Activated CD8-positive, alpha-beta memory T cell treated with anti-CD3 and anti-CD28 coated beads, Interleukin-2, amount 10 ng/mL, durations not matched to agents 7 days and 5 days (primary cell): ENCODE measurements at places on chromosomes 7 and 10. TPM values are rescaled to one million over a fixed set of nuclear protein-coding genes. Genes with fewer than 3 reads are reported as not detected.

HTRA1 gene
- total RNA-seq: not detected

DNA sequence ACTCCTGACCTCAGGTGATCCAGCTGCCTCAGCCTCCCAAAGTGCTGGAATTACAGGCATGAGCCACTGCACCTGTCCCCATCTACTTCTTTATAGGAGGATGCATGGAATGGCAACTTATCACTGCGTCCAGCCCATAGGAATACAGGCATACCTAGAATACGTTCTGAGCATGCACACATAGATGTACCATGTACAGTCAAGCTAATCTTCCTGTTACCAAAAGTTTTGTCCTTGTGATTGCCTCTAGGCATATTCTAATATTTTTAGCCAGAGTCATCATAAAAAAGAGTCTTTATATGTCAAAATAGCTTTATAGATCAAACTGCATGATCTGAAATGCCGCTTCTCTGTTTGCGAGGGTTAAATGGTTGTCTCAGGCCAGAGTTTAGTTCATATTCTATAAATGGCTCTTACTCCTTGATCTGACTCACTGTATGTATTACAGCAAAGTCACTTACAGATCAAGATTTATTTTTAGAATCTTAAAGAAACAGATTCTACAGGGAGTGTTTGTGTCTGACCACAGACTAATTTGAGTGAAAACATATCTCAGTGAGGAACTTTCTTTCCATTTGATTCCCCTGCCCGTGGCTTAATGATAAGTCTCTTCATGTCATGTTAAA, 210.9 kb downstream of the CREB5 start:
- no peak for DNase-seq

GRCh38 chr10:34291466-34292193, 523.5 kb downstream of the PARD3 start:
- DNase-seq: no peak

DNA sequence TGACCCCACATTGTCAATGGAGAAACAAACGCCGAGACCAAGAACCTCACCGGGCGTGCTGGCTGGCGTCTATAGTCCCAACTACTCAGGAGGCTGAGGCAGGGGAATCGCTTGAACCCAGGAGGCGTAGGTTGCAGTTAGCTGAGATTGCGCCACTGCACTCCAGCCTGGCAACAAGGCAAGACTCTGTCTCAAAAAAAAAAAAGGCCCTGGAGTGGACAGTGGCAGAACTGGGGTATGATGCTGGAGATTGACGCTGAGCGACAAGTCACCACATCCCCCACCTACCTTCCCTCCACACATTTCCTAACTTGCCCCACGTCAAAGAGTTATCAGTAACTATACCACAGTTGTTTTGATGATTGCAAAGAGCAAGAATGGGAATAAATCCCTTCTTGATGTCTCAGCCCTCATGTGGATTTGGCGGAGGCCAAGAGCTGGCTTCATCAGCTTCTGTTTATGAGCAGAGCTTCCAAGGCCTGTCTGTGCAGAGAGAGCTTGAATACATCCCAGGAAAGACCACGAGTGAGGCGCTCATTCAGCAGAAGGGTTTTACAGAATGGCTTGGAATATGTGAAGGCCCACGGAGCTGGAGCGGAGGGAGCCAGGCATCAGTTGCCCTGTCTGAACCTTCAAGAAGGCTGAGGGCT, 28.0 kb upstream of the TNS3 start:
- no peak for DNase-seq

PTPRN2 gene
- total RNA-seq: 5.7 TPM

SPAM1 gene
- not detected for total RNA-seq

GRCh38 chr7:30630986-30631385, 36.3 kb downstream of the GARS1 start:
- DNase-seq: no peak

TMEM248 gene
- 90.2 TPM for total RNA-seq

- no peak for DNase-seq
Measured at GRCh38 chr10:86437447-86437846, 70.9 kb upstream of the GRID1 start.

- no peak for DNase-seq
Measured at GRCh38 chr10:35854661-35855060, 212.6 kb upstream of the FZD8 start.

IL6 gene
- not detected for total RNA-seq

LRRTM3 gene
- total RNA-seq: not detected

GRCh38 chr10:114504769-114505579, 100.7 kb upstream of the AFAP1L2 start:
- DNase-seq: no peak

ATP6V0E2 gene
- 71.3 TPM for total RNA-seq

CPA2 gene
- total RNA-seq: not detected

DNA sequence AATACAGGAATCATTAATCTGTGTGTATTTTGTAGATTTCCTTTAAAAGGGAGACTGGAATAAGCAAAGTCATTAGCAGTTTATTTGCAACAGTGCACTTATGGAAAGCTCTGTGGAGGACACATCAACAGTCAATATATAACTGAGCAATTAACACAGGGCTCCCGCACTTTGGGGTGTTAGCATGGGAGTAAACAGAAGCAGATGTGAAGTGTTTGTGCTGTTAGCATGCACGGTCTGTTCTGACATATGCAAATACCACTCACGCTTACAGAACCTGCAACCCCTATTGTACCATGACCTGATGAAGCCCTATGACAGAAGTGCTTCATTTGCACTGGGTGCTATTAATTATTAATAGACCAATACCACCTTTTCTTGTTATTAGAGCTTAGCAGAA, 118.9 kb downstream of the PPP1R3A start:
- DNase-seq: no peak

DNA sequence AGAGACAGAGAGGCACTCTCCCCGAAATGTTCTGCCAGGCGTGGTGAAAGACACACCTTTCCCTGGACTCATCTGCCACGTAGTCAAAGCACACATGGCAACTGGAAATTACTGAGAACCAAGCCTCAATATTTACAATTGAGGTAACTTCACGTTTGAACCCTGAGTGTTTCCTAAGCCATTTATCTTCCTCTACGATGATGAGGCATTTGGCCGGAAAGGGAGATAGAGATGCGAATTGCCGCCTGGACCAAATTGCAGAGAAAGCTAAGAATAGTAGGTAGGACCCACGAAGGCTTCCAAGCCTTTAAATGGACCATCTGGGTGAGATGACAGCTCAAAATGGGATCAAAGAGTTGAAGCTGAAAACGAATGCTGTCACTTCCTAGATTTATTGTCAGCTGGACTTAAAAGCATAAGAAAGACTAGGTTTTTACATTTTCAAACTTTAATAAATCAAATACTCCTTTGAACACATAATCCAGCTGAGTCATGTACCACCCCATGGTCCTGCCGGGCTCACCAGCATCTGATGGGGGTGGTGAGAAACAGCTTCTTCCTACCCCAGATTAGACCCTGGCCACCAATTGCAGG, 135.6 kb upstream of the LYZL2 start:
- no peak for DNase-seq

PPP1R17 gene
- total RNA-seq: not detected

DNA sequence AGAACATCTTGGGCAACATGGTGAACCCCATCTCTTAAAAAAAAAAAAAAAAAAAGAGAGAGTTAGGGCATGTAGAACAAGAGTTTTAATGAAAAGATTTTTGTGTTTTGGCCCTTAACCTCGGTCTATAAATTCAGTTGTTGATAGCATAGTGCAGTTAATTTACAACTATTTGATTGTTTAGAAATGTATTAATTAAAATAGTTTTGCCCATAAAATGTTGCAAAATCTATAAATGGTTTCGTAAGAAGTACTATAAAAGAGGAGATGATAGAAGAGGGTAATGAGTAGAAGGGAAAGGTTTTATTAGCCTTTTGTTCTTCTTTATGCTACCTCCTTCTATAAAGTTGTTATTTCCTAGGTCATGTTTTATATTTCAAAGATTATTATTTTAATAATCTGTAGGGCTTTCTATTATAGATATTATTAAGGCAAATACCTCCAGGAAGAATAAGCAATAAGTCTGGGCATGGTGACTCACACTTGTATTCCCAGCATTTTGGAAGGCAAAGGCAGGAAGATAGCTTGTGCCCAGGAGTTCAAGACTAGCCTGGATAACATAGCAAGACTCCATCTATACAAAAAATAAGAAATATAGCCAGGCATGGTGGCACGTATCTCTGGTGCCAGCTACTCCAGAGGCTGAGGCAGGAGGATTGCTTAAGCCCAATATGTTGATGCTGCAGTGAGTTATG, 73.3 kb downstream of the MCU start:
- DNase-seq: no peak
